Left lung (tissue), 14 donors: ENCODE measurements at places on chromosomes 5 and 9.

DNA sequence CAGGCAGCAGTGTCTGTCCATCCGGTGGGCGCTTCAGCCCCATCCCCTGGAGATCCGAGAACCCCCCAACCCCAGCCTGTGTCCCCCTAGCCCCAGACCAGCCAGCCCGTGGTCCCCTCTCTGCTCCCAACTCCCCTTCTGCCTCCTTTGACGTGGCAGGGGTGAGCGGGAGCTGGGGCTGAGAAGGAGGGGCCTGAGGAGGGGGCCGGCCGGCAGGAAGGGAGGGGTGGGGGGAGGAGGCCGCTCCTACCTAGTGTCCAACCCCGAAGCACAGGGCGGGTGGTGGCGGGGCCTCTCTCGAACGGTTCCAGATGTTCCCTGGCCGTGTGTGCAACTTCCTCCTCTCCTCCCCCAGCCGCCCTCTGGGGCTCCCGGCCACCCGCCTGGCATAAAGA is 31.0 kb downstream of the GOLGA2 start:
- peak; percentile 84 for DNase-seq

DNA sequence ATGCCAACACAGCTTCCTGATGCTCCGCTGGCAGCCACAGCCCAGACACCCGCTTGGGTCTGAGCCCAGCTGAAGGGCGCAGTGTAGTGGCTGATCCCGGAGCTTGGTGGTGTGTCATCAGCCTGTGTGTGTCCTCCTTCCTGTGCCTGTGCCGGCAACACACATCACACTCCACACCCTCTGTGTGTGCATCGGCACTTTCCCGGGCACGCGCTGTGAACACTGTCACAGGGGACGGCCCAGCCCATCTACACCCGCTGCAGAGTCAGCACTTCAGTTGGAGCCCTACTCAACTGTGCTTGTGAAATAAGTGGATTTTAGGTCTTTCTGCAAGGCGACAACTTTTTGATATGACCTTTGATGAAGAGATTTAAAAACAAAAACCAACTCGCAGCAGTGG is 189.4 kb downstream of the IRX2 start:
- DNase-seq: no peak

GRCh38 chr5:177362610-177363507 is 5.1 kb downstream of the RGS14 start:
- DNase-seq: peak; percentile 65

- DNase-seq: no peak
These were observed 599 bp upstream of the MOCS2 start for GRCh38 chr5:53110156-53110555.

DNA sequence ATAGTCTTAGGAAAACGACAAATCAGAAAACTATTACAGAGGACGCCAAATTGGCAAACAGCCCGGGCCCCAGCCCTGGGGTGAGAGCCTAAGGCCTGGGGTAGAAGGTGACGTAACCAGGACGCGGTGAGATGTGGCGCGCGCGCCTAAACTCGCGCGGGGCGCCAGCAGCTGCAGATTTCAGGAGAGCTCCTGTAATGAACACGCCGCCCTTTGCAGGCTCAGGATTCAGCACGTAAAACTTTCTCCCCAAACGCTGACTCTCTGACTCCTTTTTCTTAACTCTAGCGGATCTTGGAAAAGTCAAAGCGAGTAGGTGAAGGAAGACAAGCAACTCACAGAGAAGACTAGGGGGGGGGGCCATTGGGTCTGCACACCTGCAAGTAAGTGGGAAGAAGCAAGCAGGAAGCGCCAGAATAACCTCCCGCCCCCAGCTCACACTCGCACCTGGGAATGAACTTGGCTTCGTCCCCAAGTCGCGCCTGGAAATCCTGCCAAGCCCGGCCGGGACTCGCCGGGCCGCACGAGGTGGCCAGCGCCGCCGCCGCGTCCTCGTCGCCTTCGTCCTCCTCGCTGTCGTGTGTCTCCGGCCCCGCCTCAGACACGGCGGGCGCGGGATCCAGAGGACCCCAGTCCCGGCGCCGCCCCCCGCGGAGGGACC is 822 bp downstream of the RASEF start:
- no peak for DNase-seq

GRCh38 chr9:108316066-108316465 is 539.7 kb downstream of the ACTL7B start:
- DNase-seq: no peak

GRCh38 chr9:106878934-106879333 is 16.0 kb downstream of the ZNF462 start:
- peak; percentile 59 for DNase-seq

DNA sequence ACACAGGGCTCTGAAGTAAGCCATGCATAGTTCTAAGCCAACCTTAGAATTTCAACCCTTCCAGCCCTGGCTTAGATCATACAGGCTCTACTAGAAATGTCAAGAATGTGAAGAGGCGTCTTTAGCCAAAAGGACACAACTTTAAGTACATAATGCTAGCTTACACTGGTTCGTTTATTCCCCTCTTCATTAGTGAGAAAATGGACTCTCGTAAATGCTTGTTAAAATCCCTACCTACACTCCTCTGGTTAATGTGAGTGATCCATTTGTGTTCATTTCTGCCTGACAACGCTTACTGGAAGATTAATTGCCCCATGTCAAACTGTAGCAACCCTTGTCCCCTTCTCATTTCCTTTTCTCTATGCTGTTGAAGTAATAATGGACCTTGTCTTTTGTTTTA is 149.3 kb upstream of the POU5F2 start:
- no peak for DNase-seq

DNA sequence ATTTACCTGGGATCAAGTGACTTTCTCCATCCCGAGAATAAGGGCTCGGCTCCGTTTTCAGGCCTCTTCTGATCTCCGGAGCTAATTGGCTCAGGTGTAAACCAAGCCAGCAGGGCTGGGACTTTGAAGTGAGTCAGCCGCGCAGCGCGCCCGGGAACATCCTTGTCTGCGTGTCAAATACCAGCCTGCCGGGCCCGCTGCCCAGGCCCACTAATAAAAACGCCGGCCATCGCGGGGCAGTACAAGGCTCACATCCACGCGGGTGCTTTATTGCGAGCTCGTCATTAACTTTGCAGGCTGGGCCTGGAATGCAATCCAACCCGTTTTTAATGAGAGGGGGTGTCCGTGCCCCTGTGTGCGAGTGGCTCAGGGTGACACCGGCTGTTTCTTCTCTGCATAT is 416.8 kb downstream of the IRX2 start:
- no peak for DNase-seq

GRCh38 chr9:70601000-70601951 is 186.8 kb upstream of the KLF9 start:
- DNase-seq: peak; percentile 95

DNA sequence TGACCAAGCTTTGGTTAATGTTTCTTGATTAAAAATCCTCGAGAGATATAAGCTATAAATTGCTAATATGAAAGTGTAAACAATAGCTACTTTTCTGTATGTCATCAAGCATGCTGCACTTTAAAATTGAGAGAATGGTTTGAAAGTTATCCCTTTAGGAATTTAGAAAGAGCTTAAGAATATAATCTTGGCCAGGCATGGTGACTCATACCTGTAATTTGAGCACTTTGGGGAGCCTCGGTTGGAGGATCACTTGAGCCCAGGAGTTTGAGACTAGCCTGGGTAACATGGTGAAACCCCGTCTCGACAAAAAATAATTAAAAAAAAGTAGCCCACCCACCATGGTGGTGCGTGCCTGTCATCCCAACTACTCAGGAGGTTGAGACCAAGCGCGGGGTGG is 12.2 kb upstream of the MROH2B start:
- DNase-seq: no peak
